Stimulated activated naive CD4-positive, alpha-beta T cell (primary cell): ENCODE measurements at places on chromosomes 13 and 19.

GRCh38 chr13:73250061-73250460 is 191.3 kb downstream of the KLF5 start:
- no peak for DNase-seq

- DNase-seq: no peak
These were observed 157.0 kb downstream of the KLF5 start for GRCh38 chr13:73215823-73216222.

DNA sequence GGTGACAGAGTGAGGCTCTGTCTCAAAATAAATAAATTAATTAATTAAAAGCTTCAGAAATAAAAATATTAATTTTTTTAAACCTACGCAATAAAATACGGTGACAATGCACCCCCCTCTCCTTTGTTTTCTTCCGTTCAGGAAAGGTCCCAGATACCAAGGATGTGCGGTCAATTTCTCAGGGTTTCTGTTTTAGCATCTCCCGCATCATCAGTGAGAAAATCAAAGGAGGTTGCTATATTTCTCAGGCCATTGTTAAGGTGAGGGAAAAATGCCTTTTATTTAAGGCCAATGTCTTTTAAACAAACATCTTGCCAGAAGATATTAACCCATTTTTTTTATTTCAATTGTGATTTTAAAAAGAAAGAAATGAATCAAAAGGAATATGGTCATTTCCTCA is 111.7 kb downstream of the INSR start:
- no peak for DNase-seq

GRCh38 chr13:110509971-110510786 is 51.3 kb downstream of the RAB20 start:
- DNase-seq: no peak

- DNase-seq: no peak
These were observed 509.0 kb downstream of the OLFM4 start for GRCh38 chr13:53537586-53537985.

DNA sequence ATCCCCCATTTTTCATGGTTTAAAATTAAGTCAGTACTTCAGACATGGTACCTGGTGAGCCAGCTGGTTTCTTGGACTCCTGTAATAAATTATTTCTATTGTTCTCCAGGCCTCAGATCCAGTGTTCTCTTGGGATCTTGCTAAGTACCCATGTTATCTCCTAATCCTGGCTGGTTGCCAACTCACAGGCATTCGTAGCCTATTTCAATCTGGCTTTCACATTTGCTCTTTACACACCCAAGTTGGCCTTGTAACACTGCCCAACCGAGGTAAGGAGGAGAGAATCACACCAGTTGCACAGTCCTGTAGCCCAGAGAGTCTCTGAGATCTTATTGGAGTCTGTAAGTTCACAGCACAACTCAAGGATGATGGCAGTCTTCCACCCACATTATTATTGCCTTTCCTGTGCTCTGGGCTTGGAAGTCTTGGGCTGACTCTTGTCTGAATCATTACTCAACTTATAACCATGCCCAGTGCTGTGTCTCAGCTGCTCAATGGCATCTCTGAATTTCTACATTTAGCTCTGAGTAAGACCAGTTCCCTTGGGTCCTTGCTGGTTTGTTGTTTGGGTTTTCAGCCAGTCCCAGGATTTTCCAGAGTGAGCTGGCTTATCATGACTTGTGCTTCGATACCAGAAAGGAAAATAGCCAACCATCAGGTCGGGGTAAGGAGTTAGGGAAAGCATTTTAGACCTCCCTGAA is 76.6 kb upstream of the KLF12 start:
- no peak for DNase-seq

DNA sequence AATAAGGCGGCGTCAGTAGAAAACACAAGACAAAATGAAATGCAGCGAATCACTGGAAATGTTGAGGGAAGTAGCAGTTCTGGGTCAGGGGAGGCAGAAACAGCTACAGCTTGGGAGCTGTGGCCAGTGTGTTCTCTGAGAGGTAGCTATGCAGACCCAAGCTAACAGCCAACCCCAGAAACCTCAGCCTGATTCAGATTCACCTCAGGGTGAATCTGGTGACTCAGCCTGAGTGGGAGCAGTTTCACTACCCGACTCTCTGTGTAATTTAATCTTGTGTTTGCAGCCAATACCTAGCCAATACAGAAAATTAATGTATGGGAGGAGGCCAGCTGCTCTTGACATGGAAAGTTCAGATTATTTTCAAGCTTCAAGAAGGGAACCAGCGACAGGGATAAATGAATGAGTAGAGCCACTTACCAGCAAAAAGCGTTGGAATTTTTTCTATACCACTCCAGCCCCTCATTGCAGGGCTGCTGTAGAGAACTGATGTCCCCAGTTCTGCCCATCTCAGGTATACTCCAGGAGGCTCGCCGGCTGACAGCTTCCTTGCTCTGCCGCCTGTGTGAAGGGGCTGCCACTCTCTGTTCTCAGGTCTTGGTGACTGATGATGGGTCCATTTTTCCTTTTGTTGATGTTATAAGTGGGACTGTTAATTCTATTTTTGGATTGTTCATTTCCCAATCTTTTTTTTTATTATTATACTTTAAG is 8.9 kb downstream of the IGFL3 start:
- DNase-seq: no peak

GRCh38 chr13:103386341-103386740 is 320.1 kb upstream of the SLC10A2 start:
- no peak for DNase-seq

DNA sequence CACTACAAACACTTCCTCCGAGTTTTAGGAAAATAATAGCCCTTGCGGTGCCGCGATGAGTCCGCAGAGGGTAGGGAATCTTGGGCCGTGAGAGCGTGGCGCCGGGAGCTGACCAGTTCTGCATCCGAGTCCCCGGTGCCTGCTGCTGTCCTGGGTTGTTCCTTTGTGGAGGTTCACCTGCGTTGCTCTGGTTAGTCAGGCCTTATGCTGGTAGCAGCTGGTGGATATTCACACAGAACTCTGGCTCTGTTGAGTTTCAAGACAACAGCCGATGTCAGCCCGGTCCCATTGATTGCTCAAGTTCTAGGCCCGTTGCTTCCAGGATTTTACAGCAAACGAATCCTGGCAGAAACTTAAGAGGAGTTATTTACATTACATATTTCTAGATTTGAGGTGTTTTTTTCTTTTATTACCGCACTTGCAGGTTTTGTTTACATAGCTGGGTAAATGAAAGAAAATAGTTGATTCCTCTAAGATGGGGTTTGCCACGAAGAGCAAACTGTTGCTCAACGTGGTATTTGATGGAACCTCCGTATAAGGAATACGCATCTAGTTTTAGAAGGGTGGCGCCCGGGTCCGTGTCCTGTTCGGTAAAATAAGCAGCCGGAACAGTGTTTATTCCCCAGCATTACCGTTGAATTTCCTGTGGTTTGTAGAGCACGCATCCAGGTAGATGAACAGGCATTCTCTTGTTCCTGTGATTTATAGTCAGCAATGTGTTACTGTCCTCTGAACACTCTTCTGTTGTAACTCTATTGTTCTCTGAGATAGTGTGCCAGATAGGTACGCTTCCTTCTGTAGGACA is 1.3 kb downstream of the CLDN10 start:
- no peak for DNase-seq

DNA sequence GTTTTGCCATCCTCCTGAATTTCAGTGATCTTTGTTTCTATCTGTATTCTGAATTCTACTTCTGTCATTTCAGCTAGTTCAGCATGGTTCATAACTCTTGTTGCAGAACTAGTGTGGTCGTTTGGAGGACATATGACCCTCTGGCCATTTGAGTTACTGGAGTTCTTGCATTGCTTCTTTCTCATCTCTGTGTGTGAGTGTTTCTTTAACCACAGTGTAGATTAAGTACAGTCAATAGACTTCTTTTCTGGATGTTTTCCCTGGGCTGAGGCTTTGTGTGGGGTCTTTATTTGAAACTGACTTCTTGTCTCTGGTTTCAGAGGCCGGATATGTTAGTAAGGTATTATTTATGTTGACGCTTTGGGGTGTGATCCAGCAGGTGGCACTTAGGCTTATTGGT is 14.7 kb downstream of the IGFL2 start:
- DNase-seq: no peak

- DNase-seq: no peak
These were observed 21.0 kb downstream of the CCDC8 start for GRCh38 chr19:46392252-46392801.

- no peak for DNase-seq
These were observed 31.9 kb upstream of the CCNE1 start for GRCh38 chr19:29779921-29780320.

DNA sequence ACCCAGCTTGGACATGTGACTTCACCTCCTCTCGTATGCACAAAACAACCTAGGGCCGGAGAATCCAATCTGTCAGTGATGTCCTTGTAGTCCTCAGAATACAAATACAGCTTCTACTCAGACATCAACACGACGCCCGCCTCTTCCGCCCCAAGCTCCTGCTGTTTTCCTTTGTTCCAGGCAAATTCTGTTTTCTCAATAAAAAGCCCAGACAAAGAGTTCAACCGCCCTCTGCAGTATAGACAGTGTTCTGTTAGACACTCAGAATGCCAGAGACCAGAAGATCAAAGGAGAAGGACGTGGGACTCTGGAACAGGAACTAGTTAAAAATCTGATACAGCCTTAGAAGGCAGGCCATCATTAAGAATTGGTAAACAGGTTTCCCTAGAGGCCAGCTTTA is 42.0 kb upstream of the GGACT start:
- no peak for DNase-seq

GRCh38 chr19:5590151-5590864 is 22.6 kb upstream of the TINCR start:
- DNase-seq: no peak

DNA sequence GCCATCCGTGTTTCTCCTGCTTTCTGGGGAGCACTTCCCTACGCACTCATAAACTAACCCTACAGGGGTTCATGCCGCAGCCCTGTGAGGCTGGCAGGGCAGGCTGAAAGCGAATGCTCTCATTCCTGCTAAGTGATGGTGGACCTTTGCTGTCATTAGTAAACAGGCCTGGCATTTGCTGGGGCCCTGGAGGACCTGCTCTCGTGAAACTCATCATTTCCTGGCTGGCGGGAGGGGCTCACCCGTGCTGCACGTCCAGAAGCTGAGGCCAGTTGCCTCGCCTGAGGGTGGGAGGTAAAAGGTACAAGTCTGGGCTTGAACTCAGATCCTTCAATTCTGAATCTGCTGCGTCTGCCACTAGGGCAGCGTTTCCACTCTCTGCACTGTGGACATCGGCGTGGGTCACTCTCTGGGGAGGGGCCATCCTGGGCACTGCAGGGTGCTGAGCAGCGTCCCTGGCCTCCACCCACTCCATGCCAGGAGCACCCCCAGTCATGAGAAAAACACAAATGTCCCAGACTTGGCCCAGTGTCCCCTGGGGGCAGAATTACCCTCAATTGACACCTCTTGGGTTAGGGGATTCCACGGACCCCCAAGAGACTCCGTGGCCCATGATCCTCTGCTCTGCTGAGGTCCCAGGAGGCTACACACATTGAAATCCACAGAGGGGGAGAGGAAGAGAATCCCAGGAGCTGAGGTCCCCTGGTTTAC is 7.0 kb downstream of the MOB3A start:
- no peak for DNase-seq

DNA sequence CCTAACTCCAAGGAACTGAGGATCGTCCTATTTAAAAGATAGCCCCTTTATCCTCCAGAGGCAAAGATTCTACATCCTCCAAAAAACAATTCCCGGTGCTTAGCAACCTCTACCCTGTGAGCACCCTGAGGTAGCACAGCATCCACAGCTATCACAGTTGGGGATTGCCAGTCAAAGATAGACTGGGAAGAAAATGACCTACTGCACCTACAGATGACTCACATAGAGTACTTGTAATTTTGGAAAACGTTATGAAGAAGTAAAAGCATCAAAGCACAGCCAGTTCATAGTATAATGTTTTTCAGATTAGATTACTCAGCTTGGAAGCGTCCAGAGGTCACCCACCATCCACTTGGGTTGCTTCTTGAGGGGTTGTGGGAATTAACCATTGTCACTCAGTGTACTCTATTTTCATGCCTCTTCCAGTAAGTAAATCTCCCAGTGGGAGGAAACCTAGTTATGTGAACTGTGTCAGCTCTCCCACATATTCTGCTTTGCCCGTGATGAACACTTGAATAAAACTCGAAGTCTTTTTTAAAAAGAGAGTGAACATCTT is 8.9 kb upstream of the FAM124A start:
- no peak for DNase-seq

DNA sequence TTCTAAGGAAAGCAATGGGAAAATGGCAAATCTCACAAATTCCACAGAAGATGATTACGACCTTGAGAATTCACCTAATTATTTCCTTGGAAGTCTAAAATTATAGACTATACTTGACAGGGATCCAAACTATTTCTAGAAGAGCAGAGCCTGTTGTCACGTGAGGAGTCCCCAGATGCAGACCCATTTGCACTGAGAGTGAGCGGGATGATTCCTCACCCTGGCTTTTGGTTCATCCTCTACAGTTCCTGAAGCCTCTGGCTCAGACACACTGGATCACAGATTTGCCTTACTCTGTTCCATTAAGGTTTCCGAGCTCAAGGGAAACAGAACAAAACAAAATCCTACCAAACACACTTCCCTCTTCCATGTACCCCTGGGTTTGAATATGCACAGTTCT is 23.0 kb upstream of the CYSLTR2 start:
- no peak for DNase-seq

DNA sequence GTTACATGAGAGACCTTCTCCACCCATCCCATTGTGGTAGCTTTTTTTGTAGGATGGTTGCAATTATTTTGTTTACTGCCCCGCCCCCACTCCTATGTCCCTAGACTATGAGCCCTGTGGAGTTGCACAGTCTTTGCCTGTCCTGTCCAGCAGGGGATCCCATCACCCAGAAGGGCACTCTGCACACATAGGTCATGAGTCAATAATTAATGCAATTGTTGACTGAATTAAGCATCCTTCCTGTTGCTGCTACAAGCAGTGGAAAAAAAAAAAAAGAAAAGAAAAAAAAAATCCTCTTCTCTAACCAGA is 14.2 kb downstream of the C19orf81 start:
- DNase-seq: no peak

DNA sequence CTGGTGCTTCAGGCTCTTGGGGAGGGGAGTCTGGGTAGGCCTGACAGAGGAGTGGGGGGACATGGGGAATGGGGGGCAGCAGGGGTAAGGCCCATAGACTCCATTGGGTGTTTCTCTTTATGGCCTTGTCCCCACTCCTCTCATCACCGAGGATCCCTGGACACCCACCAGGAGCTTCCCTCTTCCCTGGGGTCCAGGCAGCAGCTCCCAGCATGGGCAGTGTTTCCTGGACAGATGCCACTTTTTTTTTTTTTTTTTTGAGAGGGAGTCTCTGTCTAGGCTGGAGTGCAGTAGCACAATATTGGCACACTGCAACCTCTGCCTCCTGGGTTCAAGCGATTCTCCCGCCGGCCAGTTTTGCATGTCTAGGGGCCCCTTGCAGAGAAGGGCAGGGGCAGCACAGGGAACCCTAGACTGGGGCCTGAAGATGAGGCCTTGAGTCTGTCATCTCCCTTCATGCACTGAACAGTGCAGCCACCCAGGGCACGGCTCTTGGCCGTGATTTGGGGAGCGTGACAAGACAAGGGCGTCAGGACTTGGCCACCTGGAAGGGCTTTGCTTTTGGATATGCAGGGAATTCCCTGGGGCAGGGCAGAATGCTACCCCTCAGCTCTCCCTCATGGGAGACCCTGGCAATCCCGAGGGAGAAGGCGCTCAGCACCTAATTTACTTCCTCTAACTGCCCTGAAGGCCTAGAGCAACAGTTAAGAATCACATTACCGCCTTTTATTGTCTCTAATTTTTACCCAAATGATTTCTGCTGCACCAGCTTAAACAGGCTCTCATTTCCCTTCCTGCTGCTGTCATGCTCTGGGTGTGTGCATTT is 213.9 kb upstream of the ZNF536 start:
- DNase-seq: no peak
